H9 (cell line): ENCODE measurements at places on chromosomes 16 and 17. TPM values are rescaled to one million over a fixed set of nuclear protein-coding genes. Genes with fewer than 3 reads are reported as not detected.

The MEIOB gene
- total RNA-seq: 1.3 and 1.6 TPM in 2 replicates

The NPIPB2 gene
- total RNA-seq: 5.7 and 12.5 TPM in 2 replicates

The CTRL gene
- 2.7 and 3.3 TPM in 2 replicates for total RNA-seq

The SOX15 gene
- total RNA-seq: 7.7 TPM in 2 replicates

The TRAPPC2L gene
- 90.3 and 102 TPM in 2 replicates for total RNA-seq

The FA2H gene
- total RNA-seq: 25.1 and 26.6 TPM in 2 replicates

The KRTAP1-1 gene
- total RNA-seq: not detected in 2 replicates

The WNK4 gene
- total RNA-seq: 1.9 and 2.6 TPM in 2 replicates

DNA sequence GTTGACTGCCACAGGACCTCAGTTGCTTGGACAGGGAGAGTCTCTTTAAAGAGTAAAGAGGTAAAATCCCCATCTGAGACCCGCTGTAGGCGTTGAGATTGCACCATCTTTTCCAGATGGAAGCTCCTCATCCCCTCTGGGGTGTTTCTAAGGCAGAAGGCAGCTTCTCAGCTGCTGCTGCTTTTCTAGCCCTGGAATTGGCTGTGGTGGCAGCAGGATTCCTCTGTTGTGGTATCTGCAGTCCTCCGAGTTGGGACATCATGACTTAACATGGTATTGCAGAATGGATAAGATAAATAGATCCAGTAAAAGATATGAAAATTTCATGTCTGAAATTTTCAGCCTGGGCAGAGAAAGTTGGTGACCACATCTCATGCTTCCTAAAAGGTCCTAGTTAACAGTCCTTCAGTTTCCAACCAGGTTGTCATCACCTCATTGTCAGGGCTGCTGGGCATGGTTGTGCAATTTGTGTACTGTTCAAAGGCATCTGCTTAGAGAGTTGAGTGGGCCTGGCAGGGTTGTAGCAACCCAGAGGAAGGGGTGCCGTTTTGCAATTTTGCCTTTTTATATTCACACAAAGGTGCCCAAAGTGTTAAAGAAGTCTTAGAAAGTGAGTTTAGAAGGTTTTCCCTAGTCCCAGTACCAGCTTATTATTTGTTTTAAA lies 150.4 kb downstream of the SPECC1 start:
- DNase-seq: no peak

DNA sequence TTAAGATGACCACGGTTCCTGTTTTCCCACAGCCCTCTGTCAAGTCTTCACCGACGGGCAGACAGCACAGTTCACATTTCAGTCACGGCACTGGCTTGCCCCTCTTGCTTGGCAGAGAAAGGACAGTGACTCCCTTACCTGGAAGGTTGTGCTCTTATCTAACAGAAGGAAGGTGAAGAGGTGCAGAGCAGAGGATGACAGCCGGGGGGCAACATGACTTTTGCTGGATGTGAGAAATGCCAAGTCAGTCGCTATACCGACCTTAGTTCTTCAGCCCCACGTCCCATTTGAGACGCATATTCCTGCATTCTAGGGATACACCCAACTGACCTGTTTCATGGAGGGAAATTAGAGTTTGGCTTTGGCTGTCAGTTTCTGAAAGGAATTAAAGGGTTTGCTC lies 492.3 kb downstream of the NPIPA7 start:
- DNase-seq: peak; percentile 56

- DNase-seq: peak; percentile 34
Observed at GRCh38 chr16:11976850-11977375, 379 bp downstream of the SNX29 start.

DNA sequence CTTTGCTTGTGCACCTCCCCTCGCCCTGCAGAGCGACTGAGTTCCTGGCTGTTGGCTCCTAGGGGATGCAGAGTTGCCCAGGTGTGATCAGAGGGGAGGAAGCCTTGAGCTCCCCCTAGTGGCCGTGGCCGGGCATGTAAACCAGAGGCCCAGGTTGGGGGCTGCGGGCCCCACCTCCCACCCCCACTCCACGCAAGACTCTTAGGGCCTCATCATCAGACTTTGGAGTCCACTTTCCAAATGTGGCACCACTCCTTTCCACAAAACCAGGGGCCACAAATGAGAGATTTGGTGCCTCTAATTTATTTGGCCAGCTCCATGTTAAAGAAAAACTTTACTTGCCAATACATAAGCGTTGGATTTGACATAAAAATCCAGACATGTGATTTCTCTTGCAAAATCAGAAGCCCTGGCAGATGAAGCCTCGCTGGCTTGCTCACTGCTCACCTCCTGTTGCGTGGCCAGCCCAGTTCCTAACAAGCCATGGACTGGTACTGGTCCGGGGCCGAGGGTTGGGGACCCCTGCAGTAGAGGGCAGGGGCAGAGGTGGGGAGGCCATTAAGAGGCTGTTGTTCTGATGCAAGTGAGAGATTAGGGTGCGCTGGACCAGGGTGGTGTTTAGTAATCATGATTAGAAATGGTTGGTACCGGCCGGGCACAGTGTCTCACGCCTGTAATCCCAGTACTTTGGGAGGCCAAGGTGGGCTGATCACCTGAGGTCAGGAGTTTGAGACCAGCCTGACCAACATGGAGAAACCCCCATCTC lies 28.7 kb upstream of the GAS7 start:
- DNase-seq: peak; percentile 90

DNA sequence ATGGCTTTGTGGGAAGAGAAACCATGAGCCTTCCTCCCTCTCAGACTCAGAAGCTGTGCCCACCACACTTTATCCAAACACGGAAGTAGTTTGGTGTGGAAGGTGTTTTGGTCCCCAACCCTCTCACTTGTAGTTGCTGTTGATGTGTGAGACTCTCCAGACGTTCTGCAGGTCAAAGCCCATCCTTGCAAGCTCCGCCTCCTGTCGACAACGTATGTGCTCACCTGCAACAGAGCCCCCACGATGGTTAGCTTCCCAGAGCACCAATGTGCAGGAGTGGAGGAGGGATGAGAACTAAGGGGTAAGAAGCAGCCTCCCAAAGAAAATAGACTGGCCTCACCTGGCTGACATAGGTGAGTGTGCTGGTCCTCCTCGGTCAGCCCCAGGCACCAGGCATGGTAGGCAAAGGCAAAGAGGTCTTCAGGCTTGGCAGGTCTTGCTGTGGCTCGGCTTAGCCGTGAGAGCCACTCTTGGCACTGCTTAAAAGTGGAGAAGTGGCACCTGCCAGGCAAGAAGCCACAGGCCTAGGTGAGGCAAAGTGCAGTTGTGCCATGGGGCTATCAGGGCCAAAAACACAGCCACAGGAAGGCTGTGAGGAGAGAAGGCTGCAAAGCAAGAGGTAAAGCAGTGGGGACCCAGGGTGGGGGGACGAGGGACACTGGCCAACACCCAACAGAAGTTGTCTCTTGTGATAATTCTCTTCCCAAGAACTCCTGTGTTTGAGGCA lies 5.9 kb downstream of the MTMR4 start:
- no peak for DNase-seq

- DNase-seq: no peak
Observed at GRCh38 chr17:45223539-45224528, 2.1 kb downstream of the FMNL1 start.

- DNase-seq: no peak
Observed at GRCh38 chr16:31350275-31351005, 4.5 kb upstream of the ITGAX start.

GRCh38 chr16:14240219-14240843 lies 169.2 kb downstream of the MRTFB start:
- no peak for DNase-seq

DNA sequence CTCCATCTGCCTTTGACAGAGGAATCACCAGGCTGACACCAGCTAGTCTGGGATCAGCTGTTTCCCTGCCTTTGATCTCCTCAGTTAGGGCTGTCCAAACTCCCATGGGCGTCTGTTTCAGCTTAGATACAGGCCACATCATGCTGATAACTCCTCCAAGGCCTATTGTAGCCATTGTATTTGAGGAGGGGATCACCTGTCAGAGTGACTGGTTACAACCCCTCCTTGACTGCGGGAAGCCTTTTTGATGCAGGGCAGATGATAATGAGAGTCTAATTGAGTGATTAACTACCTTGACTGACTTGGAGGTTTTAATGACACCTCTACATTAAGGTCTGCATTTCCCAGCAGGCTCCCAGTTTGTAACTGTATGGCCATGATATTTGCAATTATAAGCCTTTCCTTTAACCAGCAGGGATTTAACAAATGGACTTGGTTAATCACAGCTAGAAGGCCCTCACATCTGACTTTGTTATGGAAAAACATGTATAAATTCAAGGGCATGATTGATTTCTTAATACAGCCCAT lies 863.5 kb downstream of the KCNJ2 start:
- peak; percentile 95 for DNase-seq
